GM12878 (cell line): ENCODE measurements at places on chromosomes 12 and 14. TPM values are rescaled to one million over a fixed set of nuclear protein-coding genes. Genes with fewer than 3 reads are reported as not detected.

PPM1A gene
- polyA plus RNA-seq: 18.7 and 29.8 TPM in 2 replicates

- DNase-seq: no peak
Measured at GRCh38 chr12:58602736-58603135, 317.6 kb downstream of the LRIG3 start.

KRT6A gene
- not detected in 2 replicates for polyA plus RNA-seq

- no peak for DNase-seq
Measured at GRCh38 chr12:6606331-6607131, 648 bp downstream of the CHD4 start.

- DNase-seq: no peak
Measured at GRCh38 chr12:46187023-46187422, 81.8 kb downstream of the SLC38A1 start.

SOAT2 gene
- polyA plus RNA-seq: 0.46 and 0.79 TPM in 2 replicates

DPPA3 gene
- not detected in 2 replicates for polyA plus RNA-seq

DNA sequence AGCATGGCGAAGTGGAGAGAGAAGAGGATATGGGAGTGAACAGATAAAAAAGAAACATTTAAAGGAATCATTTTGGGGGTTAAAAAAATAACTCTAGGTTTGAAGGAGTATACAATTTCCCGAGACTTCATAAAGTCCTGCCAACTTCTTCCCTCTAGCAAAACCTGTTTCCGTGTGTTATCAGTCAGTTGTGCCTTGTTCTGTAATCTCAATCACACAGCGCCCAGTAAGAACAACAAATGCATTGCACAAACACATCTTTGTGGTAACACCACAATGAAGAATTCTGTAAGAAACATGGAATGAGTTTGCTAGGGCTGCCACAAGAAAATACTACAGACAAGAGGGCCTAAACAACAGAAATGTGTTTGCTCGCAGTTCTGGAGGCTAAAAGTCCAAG is 144.7 kb upstream of the FUT8 start:
- DNase-seq: no peak

RILPL2 gene
- 34.7 and 38.5 TPM in 2 replicates for polyA plus RNA-seq

DNA sequence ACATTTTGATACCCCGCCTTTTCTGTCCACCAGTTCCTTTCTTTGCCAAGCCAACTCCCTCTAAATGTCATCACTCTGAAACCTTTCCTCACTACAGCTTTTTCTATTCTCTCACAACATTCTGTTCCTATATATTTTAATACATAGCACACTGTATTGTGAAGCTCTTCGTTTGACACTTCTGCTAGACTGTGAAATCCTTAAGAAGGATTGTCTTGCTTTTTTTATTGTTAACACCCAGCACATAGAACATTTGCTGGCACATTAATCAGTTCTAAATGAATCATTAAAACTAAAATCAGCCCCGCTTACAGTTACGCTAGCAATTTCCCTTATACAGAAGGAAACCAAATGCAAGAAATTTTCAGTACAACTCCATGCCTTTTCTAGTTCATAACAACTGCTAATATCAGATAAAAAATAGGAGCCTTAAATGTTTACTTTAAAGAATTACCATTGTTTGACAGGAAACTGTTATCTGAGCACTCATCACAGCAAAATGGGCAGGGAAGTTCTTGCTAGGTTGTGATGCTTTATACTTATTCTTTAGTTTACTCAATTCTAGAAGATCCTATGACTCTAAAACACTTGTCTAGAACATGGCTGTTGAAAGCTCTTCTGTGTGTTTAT is 93.5 kb downstream of the PPP1R12A start:
- no peak for DNase-seq

DNA sequence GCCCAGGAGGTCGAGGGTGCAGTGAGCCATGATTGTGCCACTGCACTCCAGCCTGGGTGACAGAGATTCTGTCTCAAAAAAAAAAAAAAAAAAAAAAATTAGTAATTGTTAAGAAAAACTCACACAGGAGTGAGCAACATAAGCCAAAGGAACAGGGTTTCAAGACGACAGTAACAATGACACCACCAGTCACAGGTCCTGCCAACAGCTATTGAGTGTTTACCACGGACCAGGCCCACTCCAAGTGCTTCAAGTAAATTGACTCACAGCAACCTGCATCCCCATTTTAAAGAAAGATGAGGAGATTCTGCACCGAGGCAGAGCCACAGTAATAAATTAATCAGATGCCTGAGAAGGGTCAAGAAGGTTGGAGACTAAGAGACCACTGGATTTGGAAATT is 194.5 kb downstream of the DPF3 start:
- DNase-seq: no peak

DNA sequence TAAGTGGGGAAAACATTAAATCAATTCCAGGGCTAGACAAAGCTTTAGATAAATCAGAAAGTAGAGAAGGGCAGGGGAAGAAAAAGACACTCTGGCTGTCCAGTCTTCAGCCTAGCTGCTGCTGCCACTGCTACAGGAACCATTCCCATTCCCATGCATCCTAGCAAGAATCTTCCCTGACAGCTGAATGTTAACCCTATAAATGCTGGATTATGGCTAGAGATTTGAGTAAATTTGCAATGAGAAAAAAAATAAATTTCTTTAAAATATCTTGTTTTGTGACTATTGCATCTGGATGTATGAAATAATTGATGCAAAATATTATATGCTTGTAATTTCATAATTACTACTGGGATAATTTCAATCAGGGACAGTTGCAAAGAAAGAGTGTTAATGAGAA is 15.0 kb upstream of the CDKN3 start:
- DNase-seq: no peak

HOXC12 gene
- polyA plus RNA-seq: not detected in 2 replicates

DNA sequence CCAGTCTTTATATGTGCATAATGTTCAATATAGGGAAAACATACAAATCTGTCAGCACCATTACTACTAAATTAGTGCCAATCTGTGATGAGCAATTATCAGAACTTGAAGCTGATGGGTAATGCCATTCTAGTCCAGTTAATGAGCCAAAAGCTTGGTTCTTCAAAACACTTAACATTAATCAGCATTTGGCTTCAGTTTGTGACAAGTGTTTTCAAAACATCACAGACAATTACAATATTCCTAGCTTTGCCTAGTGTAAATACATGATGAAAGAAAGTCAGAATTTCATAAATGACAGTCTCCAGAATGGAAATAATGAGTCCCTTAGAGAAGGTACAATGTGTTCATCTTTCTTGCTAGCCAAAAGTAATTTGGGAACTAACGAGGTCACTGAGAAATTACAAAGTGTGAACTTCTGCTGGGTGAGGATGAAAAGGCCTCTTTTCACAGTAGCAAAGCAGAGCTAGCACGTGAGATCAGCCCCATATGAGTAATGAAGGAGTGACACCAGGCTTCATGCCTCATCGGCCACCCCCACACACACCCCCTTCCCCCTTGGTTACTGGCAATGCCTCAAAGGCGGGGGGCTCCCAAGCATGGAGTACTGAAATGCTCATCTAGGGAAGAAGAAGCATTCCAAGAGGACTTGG is 180.6 kb upstream of the EEA1 start:
- DNase-seq: no peak

- DNase-seq: no peak
Measured at GRCh38 chr14:92173668-92174067, 51.9 kb downstream of the CPSF2 start.

AQP2 gene
- not detected in 2 replicates for polyA plus RNA-seq

DNA sequence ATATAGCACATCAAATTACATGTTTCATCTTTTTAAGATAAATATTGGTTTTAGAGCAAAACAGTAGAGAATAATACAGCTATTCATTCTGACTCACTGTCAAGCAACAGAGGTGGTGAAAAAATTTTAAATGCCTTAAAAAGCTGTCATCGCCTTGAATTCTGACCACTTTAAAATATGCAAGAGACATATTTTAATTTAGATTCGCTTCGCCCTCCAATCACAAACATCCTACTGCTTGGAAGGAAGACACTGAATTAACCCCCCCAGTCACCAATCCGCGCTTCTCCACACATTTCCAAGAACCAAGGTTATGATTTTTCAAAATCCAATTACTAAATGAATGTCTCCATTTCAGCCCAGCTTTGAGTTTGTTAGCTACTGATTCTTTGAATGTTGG is 112.4 kb downstream of the TMEM132D start:
- no peak for DNase-seq

DNA sequence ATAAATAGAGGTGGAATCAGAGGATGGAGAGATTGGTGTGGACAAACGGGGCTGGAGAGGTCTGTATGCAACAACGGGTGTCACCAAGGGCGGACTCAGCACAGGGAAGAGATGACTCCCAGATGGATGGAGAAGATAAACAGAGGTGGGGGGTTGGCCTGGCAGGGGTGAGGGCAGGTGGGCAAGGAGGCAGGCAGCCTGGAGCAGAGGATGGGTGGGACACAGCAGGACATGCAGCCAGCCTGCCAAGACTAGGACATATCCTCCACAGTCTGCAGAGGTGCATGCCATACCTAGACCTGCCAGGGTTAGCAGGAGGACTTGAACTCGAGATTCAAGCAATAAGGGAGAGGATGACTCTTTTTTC is 56.2 kb downstream of the TTC7B start:
- DNase-seq: no peak

GRCh38 chr12:117679776-117680175 is 289.0 kb downstream of the KSR2 start:
- DNase-seq: no peak

KRT3 gene
- not detected in 2 replicates for polyA plus RNA-seq

DNA sequence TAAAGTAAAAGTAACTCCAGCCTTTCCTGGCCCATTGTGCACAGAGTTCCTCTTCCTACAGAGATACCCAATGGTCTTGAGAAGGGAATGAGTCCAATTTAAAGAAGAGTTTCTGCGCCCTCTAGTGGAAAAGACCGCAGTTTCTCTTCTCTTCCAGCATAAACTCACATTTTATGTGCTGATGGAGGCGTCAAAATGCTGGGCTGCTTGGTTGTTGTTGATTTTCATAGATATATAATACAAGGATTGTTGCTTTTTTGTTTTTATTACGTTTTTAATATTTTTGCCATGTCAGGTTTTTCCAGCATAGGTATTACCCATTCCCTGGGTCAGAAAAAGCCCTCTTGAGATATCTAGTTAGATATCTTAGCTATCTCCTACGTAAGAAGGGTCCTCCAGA is 356.9 kb upstream of the STXBP6 start:
- DNase-seq: no peak

GRCh38 chr12:9604287-9604686 is 3.4 kb downstream of the KLRB1 start:
- DNase-seq: no peak

DNA sequence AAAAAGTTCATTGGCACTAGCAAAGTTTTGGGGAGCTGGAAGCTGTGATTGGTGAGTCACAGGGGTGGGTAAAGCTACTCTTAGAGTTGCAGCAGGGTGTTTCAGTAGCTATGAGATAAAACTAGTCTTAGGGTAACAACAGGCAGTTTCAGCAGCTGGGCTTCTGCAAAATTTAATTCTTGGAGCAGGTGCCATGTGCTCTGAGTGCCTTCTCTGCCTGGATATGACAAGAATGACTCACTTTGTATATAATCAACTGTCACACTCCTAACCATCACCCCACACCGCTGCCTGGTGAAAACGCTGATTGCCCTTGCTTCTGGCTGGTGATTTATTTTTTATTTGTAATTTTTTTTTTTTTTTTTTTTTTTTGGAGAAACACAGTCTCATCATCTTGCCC is 10.5 kb upstream of the PLBD2 start:
- no peak for DNase-seq

ANKS1B gene
- not detected in 2 replicates for polyA plus RNA-seq

MYH6 gene
- polyA plus RNA-seq: not detected in 2 replicates

- no peak for DNase-seq
Measured at GRCh38 chr14:104816616-104816884, 15.6 kb downstream of the ZBTB42 start.

REC8 gene
- 45.9 and 50.5 TPM in 2 replicates for polyA plus RNA-seq

DNA sequence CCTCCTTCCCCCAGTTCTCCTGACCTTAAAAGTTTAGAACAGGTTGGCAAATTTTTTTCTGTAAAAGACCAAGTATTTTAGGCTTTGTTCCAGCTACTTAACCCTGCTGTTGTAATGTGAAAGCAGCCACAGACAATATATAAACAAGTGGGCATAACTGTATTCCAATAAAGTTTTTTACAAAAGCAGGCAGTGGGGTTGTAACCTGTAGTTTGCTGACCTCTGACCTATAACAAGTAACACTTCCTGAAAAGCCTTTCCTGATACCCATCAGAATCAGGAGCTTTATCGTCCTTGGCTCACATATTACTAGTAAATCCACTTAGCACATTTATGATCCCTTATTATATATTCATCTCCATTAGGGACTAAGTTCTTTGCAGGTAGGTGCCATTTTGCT is 13.1 kb upstream of the SMARCC2 start:
- DNase-seq: no peak

GRCh38 chr12:24810378-24810777 is 138.5 kb downstream of the BCAT1 start:
- no peak for DNase-seq

DNA sequence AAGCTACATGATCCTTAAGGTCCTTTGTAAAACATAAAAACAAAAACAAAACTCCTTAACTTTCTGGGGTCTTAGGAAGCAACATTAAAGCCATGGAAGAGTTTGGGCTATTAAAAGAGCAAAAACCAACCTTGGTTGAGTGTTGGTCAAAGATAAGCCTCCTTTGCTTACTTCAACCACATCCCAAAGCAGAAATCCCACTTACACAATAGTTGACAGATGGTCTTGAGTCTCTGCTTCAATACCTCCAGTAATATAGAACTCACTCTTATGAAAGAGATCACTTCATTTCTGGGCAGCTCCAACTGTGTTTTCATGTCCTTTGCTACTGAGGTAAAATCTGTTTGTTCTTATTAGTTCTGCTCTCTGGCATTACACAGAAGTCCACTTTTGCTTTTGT is 125.8 kb downstream of the SLC38A4 start:
- DNase-seq: no peak

- peak; percentile 76 for DNase-seq
Measured at GRCh38 chr14:92651106-92651757, 97.2 kb downstream of the LGMN start.

DNA sequence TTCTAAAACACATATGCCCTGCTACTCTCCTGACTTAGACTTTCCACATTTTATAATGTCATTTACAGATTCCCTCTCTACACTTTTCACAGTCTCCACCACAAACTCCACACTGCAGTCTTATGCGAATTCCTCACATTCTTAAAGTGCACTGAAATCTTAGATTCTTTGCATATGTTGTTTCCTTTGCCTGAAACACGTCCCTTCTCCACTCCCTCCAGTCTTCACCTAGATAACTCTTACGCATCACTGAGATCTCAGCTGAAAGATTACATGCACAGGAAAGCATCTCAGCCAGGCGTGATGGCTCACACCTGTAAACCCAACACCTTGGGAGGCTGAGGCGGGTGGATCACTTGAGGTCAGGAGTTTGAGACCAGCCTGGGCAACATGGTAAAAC is 3.8 kb upstream of the ARHGAP9 start:
- no peak for DNase-seq

DNA sequence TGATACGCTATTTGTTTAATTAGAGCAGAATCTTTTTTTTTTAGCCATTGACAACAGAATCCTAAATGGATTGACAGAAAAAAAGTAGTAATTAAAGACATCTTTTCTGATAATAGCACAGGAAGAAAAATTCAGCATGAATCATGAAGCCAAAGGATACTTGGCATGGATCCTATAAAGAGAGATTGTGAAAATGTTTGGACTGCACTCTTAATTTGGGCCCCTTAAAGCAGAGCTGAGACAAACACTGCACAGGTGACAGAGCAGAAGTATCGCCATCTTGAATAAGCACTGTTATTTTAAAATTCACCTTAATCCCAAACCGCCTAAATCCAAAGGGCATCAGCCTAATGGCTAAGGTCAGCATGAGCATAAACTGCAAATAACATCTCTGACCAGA is 48.8 kb upstream of the SEL1L start:
- no peak for DNase-seq
